ENCODE measurements at places on chromosomes 12 and 14.

- no peak for DNase-seq
- H3K27ac ChIP-seq = no peak overlapping the region
- H3K4me1 ChIP-seq = no peaks in the 10 kb centered on the region
- H3K36me3 ChIP-seq = no peaks in the 10 kb centered on the region
- H3K27me3 ChIP-seq = no peaks in the 10 kb centered on the region
- no peak overlapping the region for H3K4me3 ChIP-seq
Measured at GRCh38 chr14:79599239-79599638, 612.1 kb downstream of the DIO2 start.

DNA sequence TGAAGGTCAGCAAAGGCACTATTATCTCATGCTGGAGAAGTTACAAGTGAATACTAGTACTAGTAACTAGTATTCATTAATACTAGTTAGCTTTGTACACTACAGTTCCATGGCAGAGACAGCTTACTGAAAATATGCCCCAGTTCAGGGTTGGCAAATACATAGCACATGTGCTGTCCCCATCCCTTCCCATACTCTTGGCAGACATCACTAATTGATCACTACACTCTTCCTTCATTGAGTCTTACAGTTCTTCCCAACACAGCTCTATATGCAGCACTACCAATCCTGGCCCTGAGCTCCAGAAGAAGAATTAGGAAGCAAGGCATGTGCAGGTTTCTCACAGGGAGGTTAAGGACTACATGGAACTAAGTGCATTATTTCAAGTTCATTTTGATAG, 168.3 kb upstream of the EEA1 start:
- peaks cover 2% of the 10 kb centered on the region for H3K36me3 ChIP-seq
- peaks cover 13% of the 10 kb centered on the region for H3K4me1 ChIP-seq
- no peak overlapping the region for H3K4me3 ChIP-seq
- no peak overlapping the region for H3K27ac ChIP-seq
- no peak for DNase-seq

- DNase-seq = no peak
- no peak overlapping the region for H3K4me3 ChIP-seq
- H3K36me3 ChIP-seq = no peaks in the 10 kb centered on the region
- H3K27me3 ChIP-seq = peaks cover 33% of the 10 kb centered on the region
- H3K27ac ChIP-seq = no peak overlapping the region
Measured at GRCh38 chr12:109378569-109378968, 30.9 kb downstream of the MYO1H start.

DNA sequence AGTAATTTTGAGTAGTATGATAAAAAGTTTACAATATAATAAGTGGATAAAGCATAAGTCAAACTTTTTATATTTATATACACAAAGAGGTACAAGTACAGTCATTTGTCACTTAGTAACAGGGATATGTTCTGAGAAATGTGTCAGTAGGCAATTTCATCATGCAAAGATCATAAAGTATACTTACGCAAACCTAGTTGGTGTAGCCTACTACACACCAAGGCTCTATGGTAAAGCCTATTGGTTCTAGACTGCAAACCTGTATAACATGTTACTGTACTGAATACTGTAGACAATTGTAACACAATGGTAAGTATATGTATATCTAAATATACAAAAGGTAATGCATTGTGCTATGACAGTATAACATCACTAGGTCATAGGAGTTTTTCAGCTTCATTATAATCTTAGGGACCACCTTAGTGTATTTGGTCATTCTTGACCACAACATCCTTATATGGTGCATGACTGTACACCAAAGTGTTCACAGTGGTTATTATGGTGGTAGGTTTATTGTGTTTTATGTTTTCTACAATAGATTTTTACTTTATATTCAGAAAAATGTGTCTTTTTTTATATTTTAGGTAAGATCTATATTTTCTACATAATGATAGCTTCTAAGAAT, 14.9 kb upstream of the SCFD1 start:
- H3K27me3 ChIP-seq = no peaks in the 10 kb centered on the region
- H3K4me3 ChIP-seq = no peak overlapping the region
- DNase-seq = no peak

GRCh38 chr12:43428088-43428600, 123.9 kb downstream of the ADAMTS20 start:
- no peaks in the 10 kb centered on the region for H3K36me3 ChIP-seq
- no peak overlapping the region for H3K4me3 ChIP-seq
- no peaks in the 10 kb centered on the region for H3K4me1 ChIP-seq
- no peaks in the 10 kb centered on the region for H3K27me3 ChIP-seq
- H3K27ac ChIP-seq = no peak overlapping the region

DNA sequence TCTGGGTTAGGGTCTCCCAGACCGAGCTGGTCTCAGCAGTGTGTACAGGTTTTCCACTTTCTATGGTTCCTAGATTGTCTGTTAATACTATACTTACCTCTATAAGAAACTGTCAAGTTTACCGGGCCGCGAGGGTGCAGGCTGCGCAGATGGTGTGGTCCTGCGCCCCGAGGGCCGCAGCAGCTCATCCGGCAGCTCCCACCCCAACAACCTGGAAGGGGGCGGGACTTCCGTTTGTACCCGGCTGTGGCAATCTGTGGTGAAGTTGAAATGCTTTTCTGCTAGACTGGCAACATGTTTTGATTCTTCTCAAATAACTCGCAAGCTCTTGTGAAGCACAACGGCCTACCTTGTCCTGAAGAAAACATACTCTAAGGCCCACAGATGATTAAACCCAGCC, at the start of gene CLEC9A:
TSS of gene CLEC9A (plus strand) at position 237 of the 400 bp plus-strand sequence. CDS start 22,006 bp downstream, outside the sequence.
- H3K4me3 ChIP-seq = no peak within 1 kb of the TSS
- DNase-seq = no peak
- no peak within 1 kb of the TSS for H3K27ac ChIP-seq
- no peaks in the 10 kb centered on the region for H3K4me1 ChIP-seq

DNA sequence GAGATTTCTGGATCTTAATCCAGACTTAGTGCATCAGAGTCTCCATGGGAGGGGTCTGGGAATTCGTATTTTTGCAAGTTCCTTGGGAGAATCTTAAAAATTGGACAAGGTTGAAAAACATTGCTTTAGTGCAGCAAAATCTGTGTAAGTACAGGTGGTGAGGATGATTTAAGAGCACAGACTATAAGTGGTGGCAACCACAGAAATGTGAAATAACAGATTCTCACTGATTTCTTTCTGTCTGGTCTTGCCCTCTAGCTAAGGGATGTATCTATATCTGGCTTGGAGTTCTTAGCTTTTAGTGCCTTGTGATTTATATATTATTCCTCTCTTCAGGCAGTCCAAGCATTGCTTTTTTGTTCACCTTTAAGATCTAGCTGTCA, 116.2 kb downstream of the DIP2B start:
- peaks cover 7% of the 10 kb centered on the region for H3K36me3 ChIP-seq
- no peak overlapping the region for H3K4me3 ChIP-seq
- H3K27me3 ChIP-seq = no peaks in the 10 kb centered on the region

DNA sequence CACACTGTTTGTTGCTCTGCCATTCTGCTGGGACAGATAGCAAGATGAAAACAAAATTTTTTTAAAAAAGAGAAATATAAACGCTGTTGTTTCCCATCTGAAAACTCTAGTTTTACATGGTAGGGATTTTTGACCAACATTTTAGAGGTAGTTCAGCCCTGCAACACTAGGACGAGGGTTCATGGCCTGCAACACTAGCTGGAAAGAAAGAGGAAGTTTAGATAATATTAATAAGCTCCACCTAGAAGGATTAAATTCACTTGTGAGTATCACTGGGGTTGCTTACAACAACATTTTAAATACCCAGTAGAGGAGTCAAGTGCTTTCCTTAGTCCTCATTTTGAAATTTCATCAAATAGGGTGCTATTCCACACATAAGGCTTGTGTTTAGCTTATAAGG, 68.2 kb downstream of the SRGAP1 start:
- DNase-seq = no peak
- no peaks in the 10 kb centered on the region for H3K4me1 ChIP-seq
- no peaks in the 10 kb centered on the region for H3K36me3 ChIP-seq
- no peak overlapping the region for H3K4me3 ChIP-seq
- no peak overlapping the region for H3K27ac ChIP-seq
- H3K27me3 ChIP-seq = no peaks in the 10 kb centered on the region

- H3K27ac ChIP-seq = no peak overlapping the region
- no peak overlapping the region for H3K4me3 ChIP-seq
- DNase-seq = no peak
- H3K4me1 ChIP-seq = peaks cover 2% of the 10 kb centered on the region
Measured at GRCh38 chr12:109440851-109441490, 36.1 kb downstream of the KCTD10 start.

DNA sequence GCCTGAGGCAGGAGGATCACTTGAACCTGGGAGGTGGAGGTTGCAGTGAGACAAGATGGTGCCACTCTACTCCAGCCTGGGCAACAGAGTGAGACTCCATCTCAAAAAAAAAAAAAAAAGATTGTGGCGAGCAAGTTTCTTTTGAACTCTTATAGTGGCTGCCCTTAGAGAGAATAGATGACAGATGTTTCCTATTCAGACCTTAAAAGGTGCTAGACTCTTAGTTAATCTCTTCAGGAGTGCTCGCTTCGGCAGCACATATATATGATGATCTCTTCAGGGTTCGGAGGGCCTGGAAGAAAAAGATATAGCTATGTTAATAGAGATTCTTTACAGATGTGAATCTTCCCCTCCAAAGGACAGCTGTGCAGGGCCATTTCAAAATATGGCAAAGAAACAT, 73.1 kb upstream of the AMN1 start:
- H3K4me3 ChIP-seq = peak overlapping the region; percentile 1
- H3K27me3 ChIP-seq = no peaks in the 10 kb centered on the region
- H3K27ac ChIP-seq = peak overlapping the region; percentile 7
- no peak for DNase-seq
- H3K36me3 ChIP-seq = peaks cover 33% of the 10 kb centered on the region

- H3K4me1 ChIP-seq = no peaks in the 10 kb centered on the region
- H3K27me3 ChIP-seq = no peaks in the 10 kb centered on the region
- no peaks in the 10 kb centered on the region for H3K36me3 ChIP-seq
- no peak overlapping the region for H3K27ac ChIP-seq
Measured at GRCh38 chr12:44117337-44117736, 281.5 kb downstream of the TMEM117 start.

GRCh38 chr14:63475761-63476160, 67.4 kb downstream of the PPP2R5E start:
- peaks cover 44% of the 10 kb centered on the region for H3K4me1 ChIP-seq
- no peak overlapping the region for H3K4me3 ChIP-seq
- H3K36me3 ChIP-seq = peaks cover 4% of the 10 kb centered on the region
- no peak overlapping the region for H3K27ac ChIP-seq

DNA sequence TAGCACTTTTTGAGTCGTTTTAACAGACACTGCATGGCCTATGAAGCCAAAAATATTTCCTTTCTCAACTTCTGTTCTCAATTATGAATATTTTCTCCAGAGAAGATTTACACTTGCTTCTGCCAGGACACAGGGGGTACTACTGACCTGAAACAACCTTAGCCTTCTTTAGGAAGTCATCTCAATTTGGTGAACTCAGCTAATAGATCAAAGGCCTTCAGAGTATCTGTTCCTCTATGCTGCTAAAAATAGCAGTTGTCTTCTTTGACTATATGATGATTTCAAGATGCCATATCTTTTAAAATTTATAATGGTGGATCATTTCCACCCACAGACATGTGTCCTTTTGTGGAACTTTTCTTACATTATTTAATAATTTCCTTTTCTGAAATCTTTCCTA, 14.0 kb upstream of the NDUFA12 start:
- H3K4me1 ChIP-seq = no peaks in the 10 kb centered on the region
- no peaks in the 10 kb centered on the region for H3K27me3 ChIP-seq
- no peak for DNase-seq
- no peak overlapping the region for H3K27ac ChIP-seq
- H3K4me3 ChIP-seq = no peak overlapping the region
- H3K36me3 ChIP-seq = peaks cover 18% of the 10 kb centered on the region

- no peak overlapping the region for H3K27ac ChIP-seq
- no peak overlapping the region for H3K4me3 ChIP-seq
- peaks cover 2% of the 10 kb centered on the region for H3K4me1 ChIP-seq
- peaks cover 15% of the 10 kb centered on the region for H3K36me3 ChIP-seq
- no peak for DNase-seq
Measured at GRCh38 chr12:50934371-50934851, 17.9 kb upstream of the HIGD1C start.

DNA sequence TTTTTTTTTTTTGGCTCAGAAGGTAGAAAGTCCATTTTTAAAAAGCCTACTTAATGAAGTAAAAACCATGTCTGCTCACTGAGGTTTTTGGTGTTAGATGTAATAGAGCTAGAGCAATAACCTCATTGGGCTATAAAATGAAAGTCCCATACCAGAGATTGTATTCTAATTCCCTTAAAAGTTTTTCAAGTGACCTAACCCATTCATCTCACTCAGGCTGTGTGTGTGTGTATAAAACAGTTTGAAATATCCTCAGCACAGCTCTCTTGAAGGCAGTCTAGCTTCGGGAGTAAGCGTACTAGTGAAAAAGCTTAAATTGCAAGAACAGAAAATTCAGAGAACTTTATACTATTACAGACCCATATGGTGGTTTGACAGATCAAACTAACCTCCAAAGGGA, 313.8 kb downstream of the CEP128 start:
- H3K4me1 ChIP-seq = no peaks in the 10 kb centered on the region
- no peak overlapping the region for H3K27ac ChIP-seq
- H3K4me3 ChIP-seq = no peak overlapping the region

GRCh38 chr12:122753319-122753650, 661 bp downstream of the DENR start:
- H3K4me3 ChIP-seq = peak overlapping the region; percentile 100
- H3K27ac ChIP-seq = peak overlapping the region; percentile 99
- no peak for DNase-seq
- no peaks in the 10 kb centered on the region for H3K27me3 ChIP-seq

- H3K4me3 ChIP-seq = peak overlapping the region; percentile 88
- peaks cover 62% of the 10 kb centered on the region for H3K4me1 ChIP-seq
- H3K36me3 ChIP-seq = peaks cover 2% of the 10 kb centered on the region
- no peak for DNase-seq
Measured at GRCh38 chr12:75479963-75480461, 543 bp upstream of the GLIPR1 start.

- H3K4me3 ChIP-seq = no peak overlapping the region
- no peak for DNase-seq
- H3K4me1 ChIP-seq = no peaks in the 10 kb centered on the region
- H3K36me3 ChIP-seq = no peaks in the 10 kb centered on the region
- no peak overlapping the region for H3K27ac ChIP-seq
Measured at GRCh38 chr14:87508333-87508732, 484.6 kb downstream of the GALC start.

DNA sequence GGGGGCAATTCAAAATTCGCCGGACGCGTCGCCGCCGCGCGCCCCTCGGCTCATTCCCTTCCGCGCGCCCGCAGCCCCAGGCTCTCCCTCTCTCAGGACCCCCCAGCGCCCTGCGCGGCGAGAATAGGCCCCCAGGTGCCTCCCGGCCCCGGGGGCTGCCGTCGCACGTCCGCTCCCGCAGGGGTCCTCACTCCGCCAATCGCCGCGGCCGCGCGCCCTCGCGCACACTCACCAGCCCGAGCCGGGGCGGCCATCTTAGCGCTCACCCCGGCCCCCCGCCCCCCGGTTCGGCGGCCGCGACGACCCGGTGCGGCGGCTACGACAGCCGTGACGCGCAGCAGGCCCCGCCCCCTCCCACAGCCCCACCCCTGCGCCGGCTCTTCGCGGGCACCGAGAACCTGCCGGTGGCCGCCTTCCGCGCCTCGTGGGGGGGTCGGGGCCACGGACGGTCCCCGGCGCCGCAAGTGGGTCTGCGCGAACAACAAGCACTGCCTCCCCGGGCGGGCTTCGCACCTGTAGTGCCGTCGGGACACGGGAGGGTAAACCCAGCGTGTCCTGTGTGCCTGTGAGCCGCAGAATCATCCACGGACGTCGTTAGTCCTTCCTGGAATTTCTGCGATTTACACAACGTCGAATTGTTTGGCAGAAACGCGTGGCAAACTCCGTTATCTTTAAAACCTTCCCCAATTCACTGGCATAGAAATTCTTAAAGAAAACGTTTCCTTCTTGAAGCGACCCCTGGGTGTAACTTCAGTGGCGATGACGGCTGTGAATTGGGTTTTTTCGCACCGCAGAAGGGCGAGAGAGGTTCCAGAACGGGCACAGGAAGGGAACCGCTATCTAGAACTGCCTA, 2.5 kb downstream of the USP44 start:
- peak overlapping the region; percentile 90 for H3K27ac ChIP-seq
- H3K36me3 ChIP-seq = peaks cover 23% of the 10 kb centered on the region
- H3K4me3 ChIP-seq = peak overlapping the region; percentile 91
- no peaks in the 10 kb centered on the region for H3K27me3 ChIP-seq
